ENCODE measurements at places on chromosomes 2 and 18.

- DNase-seq, result no peak
These were observed 1.2 kb upstream of the BARD1 start for GRCh38 chr2:214810671-214811070.

DNA sequence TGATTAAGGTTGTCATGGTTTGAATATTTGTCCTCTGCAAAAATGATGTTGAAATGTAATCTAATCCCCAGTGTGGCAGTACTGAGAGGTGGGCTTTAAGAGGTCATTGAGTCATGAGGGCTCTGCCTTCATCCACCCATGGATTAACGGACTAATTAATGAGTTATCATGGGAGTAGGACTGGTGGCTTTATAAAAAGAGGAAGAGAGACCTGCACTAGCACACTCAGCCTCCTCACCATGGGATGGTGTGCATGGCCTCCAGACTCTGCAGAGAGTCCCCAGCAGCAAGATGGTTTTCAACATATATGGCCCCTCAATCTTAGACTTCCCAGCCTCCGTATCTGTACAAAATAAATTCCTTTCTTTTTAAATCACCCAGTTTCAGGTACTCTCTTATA, 41.0 kb downstream of the DTNB start:
- DNase-seq, result no peak

DNA sequence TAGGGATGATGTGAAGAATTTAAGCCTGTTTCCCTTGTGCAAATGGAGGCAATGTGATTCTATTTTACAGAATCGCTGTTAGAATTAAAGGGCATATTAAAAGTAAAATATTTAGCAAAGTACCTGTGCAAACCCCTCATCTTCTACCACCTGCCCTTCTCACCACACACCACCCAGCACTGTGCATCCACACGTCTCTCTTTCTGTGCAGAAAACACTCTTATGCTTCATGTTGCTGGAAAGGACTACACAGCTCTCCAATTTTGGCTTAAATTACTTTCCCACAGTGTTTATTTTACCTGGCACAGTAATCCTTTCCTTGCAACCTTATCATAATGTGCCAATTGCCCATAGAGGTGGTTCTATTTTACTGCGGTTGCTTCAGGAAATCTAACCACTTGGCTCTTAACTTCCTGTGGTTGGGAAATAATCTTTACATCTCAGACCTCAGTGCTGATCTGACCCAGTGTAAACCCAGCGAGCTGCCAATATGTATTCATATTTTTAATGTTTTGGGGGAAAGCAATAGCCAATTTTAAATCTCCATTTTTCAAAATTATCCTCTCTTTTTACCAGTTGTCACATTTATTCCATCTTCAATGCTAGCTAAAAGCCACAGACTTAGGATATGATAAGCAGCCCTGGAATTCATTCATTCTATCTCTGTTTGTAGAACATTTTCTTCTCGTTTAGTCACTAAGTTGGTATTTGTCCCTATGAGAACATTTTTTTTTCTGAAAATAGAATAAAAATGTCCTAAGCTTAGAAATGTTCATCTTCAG, 250.9 kb downstream of the DSEL start:
- DNase-seq, result no peak

DNA sequence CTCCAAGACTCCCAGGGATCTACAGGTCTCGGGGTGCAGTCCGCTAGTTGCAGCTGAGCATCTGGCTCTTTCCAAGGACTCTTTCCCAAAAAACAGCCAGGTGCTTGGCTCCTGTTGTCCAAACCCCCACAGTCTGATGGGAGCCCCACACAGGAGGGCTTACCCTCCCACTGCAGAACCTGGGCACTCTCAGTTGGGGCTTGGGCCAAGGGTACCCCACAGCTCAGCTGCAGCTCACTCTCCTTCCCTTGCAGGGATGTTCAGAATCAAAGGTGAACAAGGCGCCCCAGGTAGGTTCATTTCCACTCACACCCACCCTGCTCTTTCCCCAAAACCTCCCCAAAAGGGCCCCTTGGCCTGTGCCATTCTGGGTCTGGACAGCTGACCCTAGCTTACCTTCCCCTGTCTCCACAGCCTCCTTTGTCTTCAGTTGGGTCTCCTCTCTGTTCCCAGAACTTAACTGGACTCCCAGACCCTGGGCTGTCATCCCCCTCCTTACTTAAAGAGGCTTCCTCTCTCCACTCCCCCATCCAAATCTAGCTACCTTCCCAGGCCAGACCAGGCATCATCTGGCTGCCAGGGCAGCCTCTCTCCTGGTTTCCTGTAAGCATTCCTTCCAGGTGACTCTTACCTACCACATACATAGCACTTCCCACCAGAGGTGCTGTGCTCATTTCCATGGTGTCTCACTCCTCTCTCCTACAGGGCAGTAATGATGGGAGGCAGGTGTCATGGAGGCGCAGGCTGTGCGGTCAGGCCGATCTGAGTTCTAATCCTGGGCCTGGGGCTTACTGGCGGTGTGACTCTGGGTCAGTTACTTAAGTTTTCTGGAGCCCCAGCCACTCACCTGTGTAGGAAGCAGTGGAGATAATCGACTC, 29.5 kb downstream of the MARCO start:
- no peak for DNase-seq

DNA sequence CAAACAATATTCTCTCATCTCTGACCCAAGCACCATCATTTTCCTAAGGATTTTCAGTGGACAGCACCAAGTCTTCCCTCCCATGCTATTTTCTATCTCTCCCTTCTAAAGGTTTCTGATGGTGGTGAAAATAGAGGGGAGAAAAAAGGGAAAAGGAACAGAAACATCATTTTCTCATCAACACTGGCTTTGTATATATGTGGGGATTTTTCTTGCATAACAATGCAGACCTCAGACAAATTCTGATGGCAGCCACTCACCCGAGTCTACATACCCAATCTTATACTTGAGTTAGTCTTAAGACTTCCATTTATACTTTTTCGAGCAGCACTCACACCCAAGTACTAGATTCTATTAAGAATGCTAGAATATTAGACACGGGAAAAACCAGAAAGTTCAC, 95.8 kb downstream of the TMEM163 start:
- DNase-seq, result no peak

DNA sequence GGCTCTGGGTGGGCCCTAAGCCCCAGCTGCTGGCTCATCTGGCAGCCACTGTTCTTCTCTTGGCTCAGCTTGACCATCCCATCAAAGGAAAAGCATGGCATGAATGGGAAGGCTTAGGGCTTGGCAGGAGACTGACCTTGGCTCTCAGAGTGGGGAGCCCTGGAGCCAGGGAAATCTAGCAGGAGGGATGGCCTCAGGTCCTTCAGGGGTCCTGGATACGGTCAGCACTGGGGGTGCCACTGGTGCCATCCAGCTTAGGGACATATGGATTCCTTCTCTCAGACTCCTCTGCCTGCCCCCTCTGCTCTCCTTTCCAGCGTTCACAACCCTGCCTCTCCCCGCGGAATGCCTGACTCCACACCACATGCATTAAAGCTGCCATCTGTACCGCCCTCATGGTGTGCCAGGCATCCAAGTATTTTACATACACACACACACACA, 165.5 kb upstream of the HAAO start:
- no peak for DNase-seq

DNA sequence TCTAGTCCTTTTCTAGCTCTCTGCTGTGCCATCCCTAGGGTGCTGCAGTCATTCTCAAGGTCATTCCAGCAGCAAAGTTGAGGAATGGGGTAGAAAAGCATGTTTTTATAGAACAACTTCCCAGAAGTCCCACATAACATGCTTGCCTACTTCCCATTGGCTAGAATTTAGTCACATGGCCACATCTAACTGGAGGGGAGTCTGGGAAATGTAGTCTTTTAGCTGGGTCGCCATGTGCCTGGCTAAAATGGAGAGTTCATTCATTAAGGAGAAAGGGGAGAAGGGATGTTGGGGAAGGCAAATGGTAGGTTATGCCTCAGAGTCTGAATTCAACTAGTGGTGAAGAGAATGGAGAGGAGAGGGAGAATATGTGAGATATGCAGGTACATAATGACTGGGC, 85.7 kb downstream of the SLC4A3 start:
- no peak for DNase-seq
